CD8-positive, alpha-beta T cell (primary cell): ENCODE measurements at places on chromosomes 16 and 17.

DNA sequence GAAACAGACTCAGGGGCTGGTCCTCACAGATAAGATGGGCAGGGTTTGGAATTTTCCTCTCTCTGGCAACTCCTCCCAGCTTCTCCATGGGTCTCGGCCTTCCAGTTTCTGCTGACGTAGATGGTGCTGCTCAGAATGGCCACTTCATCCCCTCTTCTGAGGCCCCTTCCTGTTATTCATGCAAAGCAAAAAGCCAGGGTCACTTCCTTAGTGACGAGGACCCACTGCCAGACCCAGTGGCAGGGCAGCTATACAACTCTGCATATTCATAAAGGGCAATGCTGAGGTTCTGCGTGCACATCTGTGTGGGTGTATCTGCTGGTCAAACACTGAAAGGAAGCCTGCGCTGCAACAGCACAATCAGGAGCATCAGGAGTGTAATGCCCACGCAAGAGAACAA, 108.8 kb downstream of the WSCD1 start:
- no peak for DNase-seq

DNA sequence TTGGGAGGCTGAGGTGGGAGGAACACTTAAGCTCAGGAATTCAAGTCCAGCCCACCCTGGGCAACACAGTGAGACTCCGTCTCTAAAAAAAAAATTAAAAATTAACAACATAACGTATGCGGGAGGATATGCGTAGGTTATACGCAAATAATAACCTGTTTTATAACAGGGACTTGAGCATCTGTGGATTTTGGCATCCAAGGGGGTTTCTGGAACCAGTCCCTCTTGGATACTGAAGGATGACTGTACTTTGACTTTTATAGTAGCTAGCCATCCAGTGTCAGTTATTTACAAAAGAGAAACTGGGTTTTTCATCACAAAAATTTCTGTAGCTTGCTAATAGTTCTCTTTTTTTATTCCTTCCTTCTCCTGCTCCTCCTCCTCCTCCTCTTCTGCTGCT, 64.5 kb downstream of the TNRC6C start:
- DNase-seq, result no peak

GRCh38 chr16:12081048-12081404, 104.5 kb downstream of the SNX29 start:
- no peak for DNase-seq

- DNase-seq, result no peak
Observed at GRCh38 chr17:83118071-83118841, 38.8 kb downstream of the METRNL start.

- no peak for DNase-seq
Observed at GRCh38 chr16:7185689-7186088, 147.0 kb upstream of the RBFOX1 start.

DNA sequence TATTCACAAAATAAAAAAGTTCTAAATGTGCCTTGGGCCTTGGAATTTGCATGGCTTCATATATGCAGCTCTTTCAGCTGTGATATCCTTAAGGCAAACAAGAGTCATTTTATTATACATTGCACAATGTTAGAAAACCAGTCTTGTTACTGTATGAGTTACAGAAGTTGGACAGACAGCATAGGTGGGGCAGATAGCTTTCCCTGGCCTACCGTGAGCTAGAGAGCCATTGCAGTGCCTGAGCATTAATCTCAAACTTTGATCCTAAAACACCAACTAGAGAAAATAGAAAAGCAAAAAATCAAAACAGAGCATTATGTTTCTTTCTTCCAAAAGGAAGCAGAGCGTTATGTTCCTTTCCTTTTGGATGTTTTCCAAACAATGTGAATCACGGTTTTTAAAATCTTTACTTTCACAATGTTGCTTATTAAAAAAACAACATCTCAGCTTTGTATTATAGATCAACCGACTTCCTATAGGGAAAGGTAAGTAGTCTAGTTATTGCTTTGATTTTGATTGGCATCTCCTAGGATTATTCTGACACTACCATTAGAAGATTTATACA, 32.2 kb downstream of the ARHGAP44 start:
- DNase-seq, result no peak

GRCh38 chr16:25026621-25027020, 11.5 kb upstream of the ARHGAP17 start:
- DNase-seq, result no peak

DNA sequence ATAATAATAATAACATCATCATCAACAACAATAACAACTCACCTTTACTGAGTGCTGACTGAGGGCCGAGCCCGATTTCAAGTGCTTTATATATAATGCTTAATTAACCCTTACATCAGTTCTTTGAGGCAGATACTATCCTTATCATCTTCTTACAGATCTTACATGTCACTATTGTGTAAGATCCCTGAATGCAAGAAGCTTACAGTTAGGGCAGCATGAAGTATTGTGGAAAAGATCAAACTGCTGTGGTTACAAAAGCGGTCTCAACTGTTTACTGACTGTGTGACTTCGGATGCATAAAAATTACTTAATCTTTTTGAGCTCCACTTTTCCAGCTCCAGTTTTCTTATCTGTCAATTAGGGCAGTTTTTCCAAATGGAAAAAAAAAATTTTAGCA, 3.3 kb downstream of the VAT1 start:
- DNase-seq, result no peak

DNA sequence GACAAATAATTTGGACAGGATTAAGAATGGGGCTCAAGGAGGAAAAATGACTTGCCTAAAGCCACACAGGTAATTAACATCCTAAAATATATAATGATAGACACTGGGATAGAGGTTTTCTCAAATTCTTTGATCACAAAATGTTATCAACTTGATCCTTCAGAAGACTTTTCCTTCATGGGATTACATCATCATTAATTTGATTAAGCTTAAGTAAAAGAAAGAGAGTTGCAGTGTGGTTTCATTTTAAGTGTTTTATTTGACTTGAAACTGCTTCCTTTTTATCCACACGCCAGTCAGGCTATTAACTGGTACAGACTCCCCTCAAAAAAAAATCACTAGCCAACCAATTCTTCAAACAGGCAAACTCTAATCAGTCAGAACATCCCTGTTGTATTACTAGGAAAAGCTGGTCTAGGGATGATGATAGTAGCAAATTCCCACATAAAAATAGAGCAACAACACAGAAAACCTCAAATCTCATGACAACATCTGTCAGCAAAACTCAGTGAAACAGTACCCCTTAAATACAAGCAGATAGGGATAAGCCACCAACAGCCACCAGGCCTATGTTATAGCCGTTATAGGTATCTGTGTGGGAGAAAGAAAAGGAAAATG, 32.5 kb downstream of the AKAP10 start:
- no peak for DNase-seq

GRCh38 chr17:32479074-32479617, 7.6 kb upstream of the CDK5R1 start:
- DNase-seq, result no peak

DNA sequence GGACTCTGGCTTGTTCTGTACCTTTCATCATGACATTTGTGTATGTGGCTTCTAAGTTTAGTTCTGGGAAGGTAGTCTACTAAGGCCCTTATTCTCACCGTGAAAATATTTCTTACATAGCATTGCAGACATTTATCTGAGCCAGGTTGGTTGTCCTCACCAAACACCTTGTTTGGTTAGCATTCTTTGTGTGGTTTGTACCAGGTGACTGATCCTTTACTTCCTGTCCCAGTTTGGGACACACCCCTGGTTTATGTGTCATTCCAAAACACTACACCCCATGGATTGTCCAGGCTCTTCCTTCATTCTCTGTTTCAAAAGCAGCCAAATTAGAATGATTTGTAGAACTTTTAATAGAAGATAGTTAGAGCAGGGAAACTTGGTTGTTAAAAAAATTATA, 23.2 kb upstream of the DUSP14 start:
- no peak for DNase-seq

GRCh38 chr16:85946541-85947124, 47.7 kb downstream of the IRF8 start:
- no peak for DNase-seq

GRCh38 chr16:22292320-22292719, 4.9 kb upstream of the POLR3E start:
- DNase-seq, result no peak

DNA sequence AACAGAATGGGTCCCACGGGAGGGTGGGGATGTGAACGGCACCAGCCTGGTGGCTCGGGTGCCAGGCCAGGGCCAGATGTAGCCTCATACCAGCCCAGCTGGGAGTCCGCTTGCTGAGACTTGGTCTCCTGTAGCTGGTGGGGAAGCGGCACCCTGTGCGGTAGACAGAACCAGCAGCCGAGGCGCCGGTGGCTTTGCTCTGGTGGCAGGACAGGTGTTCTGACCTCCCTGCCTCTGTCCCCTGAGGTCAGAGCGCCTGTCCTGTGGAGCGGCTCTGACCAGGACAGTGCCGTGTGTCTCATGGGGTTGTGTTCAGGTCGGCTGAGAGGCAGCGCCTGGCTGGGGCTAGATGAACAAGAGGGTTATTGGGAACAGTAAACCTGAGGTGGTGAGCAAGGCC, 20.1 kb downstream of the RAB40C start:
- no peak for DNase-seq

GRCh38 chr17:75036643-75037268, 10.0 kb downstream of the ATP5PD start:
- peak; percentile 87 for DNase-seq

- peak; percentile 98 for DNase-seq
Observed at GRCh38 chr16:2673066-2673999, 9.0 kb upstream of the KCTD5 start.
